Islet precursor cell (in vitro differentiated cells): ENCODE measurements at places on chromosomes 1 and 21.

DNA sequence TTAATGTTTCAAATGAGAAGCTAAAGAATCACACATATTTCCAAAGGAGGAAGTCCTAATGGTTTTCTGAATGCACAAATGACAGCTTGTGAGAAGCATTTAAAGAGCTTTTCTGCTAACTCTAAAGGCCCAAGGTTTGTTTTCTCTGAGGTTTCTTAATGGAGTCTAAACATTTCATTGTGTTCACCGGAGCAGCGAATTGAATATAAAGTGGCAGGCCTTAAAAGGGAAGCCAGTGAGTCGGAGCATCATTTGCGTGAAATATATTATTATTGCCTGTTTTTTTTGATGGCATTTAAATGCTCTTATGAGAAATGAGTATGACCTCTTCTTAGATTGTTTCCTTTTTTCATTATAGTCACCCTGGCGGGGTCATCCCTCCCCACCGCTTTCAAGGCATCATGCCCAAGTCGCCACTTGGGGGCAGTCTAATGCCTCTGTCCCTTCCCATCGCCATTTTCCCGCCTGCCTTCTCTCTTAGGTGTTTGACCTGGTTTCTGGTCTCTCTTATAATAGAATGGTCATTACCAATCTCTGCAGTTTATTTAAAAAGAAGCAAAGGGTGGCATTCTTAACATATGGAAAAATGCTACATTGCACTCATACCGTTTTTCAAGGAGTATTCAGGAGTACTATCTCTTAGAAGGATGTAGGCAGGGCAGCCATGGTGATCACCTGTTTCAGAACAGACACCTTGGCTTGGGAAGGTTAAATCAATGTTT, 25.3 kb upstream of the OVAAL start:
- DNase-seq = peak; percentile 77

- DNase-seq = no peak
Observed at GRCh38 chr1:153389401-153389800, 1.5 kb downstream of the S100A8 start.

DNA sequence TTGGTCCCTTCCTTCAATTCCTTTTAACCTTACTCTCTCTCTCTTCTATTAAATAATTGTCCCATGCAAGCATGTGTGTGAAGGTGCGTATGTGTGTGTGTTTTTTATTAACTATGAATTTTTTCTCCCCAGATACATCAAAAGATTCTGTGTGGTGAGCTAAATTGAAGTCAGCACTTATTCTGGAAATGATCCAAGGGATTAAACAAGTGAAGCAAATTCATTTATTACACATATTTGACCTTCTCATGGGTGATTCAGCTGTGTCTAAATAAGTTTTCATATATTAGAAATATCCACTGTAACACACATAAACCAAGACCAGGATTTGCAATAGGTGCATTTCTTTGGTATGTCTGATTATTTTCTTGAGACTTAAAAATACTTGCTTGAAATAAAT, 24.3 kb downstream of the CHODL start:
- DNase-seq = no peak

- no peak for DNase-seq
Observed at GRCh38 chr1:204868340-204868700, 2.3 kb upstream of the NFASC start.

GRCh38 chr1:231702331-231702730, 75.7 kb downstream of the DISC1 start:
- DNase-seq = no peak

GRCh38 chr1:15167386-15167785, 13.8 kb downstream of the TMEM51 start:
- DNase-seq = no peak

DNA sequence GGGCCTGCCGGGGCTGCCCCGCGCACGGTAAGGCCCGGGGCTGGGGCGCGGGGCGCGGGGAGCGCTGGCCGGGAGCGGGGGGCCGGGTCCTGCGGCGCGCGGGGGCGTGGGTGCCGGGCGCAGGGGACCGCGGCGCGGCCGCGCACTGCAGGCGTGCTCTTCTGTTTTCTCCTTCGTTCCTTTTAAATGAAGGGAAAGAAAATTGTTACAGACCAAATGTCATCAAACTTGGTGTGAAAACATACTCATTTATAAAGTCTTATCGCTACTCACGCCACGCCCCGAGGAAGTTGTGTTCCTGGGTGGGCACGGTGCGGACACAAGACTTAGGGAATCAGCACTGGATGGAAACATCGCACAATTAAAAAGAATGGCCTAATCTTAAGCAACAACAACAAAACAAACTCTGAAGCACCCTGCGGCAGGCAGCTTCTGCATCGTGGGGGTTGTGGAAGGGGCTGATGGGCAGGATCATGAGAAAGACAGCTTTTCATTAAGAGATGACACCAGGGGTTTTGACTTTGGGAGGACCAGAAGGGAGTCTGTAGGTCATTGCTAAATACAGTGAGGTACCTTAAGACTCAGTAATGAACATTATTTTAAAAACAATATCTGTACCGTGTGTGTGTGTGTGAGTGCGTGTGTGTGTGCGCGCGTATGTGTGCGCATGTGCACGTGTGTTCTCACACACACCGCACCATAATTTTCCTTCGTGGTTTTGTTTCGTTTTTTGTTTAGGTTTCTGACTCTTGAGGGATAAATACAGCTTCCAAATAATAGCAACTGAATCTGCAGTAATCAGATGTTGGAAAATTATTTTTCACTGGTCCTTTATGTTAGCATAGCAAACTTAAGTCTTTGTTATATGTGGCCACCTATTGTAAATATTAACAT, 548 bp downstream of the B3GALT5 start:
- DNase-seq = no peak

GRCh38 chr21:23542097-23542496, 2065.2 kb downstream of the MRPL39 start:
- DNase-seq = no peak

DNA sequence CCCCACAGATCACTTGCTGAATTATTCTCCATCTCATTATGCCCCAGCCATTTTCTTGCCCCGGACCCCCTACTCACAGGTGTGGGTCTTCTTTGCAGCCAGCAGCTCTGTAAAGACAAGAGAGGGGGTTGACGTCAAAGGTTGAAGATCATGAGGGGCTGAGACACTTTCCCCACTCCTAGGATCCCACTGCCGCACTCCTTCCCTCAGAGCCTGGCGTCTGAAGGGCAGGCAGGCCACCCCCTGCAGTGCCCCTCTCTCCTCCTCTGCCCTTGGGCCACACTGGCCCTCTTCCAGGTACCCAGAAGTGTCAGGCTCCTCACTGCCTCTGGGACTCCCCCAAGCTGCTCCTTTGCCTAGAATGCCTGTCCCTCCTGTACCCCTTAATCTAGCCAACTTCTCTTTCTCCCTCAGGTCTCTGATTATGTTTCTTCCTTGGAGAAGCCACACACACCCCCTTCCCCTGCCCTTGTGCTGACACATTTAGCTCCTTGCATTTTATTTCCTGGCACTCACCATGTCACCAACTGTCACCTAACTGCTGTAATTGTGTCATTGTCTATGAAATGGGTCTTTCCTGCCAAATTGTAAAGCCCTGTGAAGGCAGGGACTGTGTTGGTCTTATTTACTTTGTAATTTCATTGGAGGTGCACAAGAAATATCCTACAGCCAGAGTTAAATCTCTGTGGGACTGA, 2.1 kb downstream of the RORC start:
- DNase-seq = no peak

GRCh38 chr1:206062464-206062863, 9.5 kb downstream of the RHEX start:
- DNase-seq = peak; percentile 26

DNA sequence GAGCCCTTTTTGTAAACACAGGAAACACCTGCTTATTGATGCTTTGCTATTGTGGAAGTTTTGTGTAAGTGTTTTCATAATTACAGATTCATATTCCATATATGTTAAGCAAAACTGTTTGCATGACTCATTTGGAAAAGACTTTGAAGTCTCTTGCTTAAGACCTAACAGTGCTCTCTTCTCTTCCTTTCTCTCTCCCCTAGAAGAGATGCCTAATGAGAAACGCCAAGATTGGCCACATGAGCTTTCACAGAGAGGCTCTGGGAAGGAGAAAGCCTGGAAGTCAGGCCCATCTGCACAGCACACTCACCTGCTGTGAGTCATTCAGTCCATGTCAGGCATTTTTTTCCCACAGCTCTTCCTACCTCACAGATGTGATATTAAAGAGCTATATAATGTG, 101.6 kb upstream of the PALMD start:
- DNase-seq = peak; percentile 60
